NCI-H526 (cell line): ENCODE measurements at places on chromosomes 2 and 18.

DNA sequence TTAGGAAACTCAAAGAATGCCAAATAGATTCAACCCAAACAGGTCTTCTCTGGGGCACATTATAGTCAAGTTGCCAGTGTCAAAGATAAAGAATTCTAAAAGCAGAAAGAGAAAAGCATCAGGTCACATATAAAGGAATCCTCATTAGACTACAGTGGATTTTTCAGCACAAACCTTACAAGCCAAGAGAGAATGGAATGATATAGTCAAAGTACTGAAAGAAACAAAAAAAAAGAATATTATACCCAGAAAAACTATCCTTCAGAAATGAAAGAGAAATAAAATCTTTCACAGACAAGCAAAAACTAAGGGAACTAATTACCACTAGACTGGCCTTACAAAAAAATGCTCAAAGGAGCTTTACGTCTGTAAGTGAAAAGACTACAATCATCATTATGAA is 65.5 kb downstream of the TBR1 start:
- no peak for DNase-seq

DNA sequence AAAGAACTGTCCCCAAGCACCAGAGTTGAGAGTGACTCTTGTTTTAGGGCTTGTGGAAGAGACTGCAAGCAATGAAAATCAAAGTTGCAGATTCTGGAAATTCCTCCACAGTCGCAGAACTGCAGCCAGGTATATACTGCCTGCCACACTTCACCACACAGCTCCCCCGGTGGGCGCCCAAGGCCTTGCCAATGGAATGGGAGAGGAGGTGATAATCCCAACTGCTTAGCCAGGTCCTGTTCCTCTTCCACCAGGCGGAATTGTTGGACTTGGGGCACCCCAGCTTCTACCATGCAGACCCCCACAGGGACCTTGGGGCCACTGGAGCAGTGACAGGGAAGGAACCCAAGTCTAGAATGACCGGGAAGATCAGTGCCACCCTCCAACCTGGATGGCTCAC is 4.8 kb upstream of the PDIA6 start:
- DNase-seq, result no peak

DNA sequence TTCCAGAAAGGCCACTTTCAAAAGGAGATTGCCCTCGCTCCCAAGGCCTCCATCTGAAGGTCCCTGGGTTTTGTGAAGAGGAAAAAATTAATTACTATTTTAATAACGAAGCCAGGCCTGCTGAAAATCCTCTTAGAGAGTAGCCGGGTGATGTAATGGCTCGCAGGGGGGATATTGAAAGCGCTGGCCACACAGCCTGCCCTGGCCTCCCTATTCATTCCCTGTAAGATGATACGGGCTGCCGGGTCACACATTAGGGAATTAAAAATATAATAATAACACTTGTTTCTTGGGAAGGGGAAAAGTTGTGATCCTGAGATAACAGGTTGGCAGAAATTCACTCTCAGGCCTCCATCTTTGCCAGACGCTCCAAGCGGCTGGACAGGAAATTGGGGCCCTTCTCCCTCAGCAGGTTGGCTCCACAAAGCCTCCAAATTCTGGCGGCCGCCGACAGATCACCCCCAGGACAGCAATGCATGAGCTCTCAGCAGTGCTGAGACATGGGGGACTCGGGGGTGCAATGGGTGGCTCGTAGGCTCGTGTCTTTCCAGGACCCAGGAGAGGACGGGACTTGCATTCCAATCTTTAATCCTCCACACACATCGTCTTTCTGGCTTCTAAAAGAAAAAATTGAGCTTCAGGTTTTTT is 299.9 kb upstream of the SALL3 start:
- no peak for DNase-seq

DNA sequence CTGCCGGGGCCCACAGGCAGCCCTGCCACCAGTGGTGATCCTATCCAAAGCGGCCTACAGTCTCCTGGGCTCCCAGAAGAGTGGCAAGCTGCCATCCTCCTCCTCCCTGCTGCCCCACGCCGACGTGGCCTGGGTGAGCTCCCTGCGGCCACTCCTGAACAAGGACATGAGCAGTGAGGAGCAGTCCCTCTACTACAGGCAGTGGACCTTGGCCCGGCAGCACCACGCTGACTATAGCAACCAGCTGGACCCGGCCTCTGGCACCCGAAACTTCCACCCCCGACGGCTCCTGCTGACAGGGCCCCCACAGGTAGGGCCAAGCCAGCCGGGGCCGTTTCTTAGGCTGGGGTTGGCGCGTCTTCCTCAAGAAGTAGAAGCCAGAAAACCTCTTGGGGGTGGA is 100.5 kb downstream of the ESCO1 start:
- no peak for DNase-seq

GRCh38 chr2:53708988-53709387 is 58.6 kb upstream of the CHAC2 start:
- no peak for DNase-seq

GRCh38 chr2:106542746-106543359 is 55.7 kb downstream of the CD8B2 start:
- peak; percentile 61 for DNase-seq

DNA sequence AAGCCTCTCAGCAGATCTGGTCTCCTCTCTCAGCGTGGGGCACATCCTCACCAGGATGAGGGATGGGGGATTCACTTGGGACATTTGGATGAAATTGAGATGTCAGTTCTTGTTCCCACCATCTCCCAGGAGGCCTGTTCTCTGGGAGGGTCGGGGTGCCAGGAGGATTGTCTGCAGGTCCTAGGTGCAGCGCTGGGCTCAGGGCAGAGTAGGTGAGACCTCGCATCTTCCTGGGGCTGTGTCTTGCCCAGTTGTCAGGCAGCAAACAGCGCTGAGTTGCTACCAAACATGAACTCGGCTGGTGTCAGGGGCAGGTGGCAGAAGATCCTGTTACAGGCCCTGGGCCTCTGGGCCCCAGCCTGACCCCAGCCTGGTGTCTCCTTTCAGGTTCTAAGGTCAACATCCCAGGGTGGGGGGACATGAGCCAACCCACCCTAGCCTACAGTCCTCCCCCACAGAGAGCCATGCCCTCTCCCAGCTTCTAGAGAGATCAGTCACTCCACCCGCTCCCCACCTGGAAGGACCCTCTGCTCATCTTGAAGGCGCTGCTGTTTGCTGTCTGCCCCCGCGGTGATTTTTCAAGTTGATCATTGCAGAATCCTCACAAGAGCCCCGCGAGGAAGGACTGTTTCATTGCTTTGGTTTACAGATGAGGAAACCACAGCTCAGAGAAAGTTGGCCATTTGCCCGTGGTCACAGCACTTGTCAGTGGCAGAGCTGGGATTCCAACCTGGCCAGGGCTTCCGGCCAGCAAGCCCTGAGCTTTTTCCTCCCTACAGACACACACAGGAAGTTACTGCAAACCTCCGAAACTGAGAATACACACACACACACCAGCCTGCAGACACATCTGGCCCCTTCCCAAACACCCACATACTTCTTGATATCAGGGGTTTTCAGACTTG is 83.9 kb downstream of the STPG4 start:
- DNase-seq, result no peak

DNA sequence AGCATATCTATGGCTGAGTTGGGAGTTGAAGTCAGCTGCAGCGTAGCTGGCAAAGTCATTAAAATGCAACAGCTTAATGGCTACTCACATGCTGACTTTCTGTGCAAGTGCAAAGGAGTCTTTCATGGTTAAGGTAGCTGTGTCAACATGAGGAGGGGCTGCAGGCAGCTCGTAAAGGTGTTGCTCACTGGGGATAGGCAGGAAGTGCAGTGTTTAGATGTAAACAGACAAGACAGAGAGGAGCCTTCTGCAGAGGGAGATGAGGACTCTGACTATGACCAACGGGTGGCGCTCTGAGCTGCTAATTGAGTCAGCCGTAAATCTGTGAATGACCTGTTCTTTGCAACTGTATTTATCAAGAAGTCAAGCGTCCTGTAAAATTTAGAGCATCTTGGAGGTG is 22.3 kb upstream of the CAVIN2 start:
- peak; percentile 45 for DNase-seq

GRCh38 chr2:17584689-17585088 is 44.2 kb downstream of the VSNL1 start:
- no peak for DNase-seq

- peak; percentile 77 for DNase-seq
These were observed 249.4 kb downstream of the MEIS1 start for GRCh38 chr2:66684289-66684688.

- DNase-seq, result no peak
These were observed 333.6 kb downstream of the GPD2 start for GRCh38 chr2:156769802-156770201.

DNA sequence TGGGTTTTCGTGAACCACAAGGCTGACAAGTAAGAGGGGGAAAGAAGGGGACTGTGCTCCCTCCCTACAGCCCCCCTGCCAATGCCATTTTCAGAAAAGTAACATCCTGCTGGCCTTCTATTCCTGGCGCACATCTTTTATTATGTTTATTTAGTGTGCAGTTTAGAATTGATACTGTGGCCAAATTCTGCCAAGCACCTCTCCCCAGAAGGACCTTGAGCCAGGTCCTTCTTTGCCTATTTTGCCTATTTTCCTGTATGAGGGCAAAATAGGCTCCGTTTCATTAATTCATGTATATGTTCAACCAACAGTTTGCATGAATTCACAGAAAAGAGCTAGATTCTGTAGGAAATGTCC is 136.0 kb downstream of the MYO3B start:
- no peak for DNase-seq

DNA sequence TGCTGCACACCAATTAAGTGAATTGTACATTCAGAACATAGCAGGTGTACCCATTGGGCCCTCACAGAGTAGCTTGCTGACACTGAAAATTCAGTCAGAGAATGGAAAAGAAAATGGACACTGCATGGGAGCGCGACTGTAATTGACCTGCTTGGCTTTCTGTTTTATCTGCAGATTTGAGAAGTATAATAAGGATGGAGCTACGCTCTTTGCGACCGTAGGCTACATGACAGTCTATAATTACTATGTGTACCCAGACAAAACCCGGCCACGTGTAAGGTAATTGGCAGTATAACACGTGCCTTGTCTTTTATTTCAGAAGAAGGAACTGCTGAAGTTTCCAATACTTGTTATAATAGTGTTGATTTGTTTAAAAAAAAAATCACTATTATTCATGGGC is 33.5 kb upstream of the METAP1D start:
- DNase-seq, result no peak

- no peak for DNase-seq
These were observed 1060.8 kb downstream of the CNTNAP5 start for GRCh38 chr2:125085904-125086303.
